ENCODE measurements at places on chromosomes 2 and 18.

DNA sequence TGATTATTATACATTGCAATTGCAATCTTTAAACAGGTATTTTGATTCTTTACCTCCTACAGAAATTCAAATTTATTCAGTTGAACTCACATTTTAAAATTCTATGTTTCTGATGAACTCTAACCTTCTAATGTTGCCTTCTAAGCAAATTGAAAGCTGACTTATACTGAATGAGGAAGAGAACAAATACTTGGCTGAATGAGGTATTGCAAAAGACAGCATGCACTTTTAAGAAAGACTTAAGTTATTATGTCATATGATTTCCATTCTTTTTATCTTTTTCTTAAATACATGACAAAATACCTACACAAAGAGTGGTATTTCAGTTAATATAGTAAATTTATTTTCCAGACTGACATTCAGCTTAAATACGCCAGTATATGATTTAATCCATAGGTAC is 64.7 kb downstream of the FAM228A start:
- DNase-seq, result no peak

- peak; percentile 74 for DNase-seq
Observed at GRCh38 chr2:152410165-152410597, 75.2 kb downstream of the FMNL2 start.

- DNase-seq, result no peak
Observed at GRCh38 chr2:204770735-204771134, 225.5 kb downstream of the PARD3B start.

- no peak for DNase-seq
Observed at GRCh38 chr18:79742076-79742475, 55.7 kb upstream of the KCNG2 start.

DNA sequence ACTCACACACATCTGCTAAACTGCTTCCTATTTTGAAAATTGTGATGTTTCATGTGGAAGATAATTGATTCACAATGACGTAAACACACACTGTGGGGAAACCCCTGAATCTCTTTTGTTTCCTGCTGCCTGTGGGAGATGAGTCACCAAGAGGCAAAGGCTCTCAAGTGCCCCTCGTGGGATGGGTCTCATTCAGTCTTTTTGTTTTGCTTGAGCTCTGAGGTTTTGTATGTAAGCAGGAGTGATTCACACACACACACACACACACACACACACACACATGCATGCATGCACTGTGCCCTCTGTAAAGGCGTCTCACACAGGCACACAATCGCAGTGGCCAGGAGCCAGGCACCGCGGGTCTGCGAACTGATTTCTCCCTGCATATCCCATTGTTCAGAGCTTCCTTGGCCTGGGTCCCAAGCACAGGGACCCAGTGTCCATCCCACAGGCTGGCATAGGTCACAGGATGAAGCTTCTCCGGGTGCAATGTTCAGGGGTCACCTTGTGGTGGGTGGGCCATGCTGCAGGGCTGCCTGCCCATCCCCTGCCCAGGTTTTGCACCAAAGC is 12.1 kb upstream of the ARHGEF4 start:
- DNase-seq, result peak; percentile 48

DNA sequence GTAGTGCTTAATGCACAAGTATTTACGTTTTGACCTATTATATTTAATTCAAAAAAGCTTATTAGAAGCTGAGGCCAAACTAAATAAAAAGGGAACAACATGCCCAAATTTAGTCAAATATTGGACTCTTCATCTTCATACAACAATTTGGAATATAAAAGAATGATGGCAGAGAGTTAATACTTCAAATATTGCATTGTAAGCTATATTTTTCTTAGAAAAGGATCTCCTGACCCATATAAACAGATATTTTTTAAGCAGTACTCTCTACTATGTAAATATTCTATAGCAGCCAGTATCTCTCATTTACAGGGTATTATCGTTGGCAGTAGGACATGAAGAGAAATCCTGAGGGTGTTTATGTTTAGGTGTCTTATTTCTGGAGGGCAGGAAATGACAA is 531.2 kb downstream of the NYAP2 start:
- DNase-seq, result peak; percentile 3

DNA sequence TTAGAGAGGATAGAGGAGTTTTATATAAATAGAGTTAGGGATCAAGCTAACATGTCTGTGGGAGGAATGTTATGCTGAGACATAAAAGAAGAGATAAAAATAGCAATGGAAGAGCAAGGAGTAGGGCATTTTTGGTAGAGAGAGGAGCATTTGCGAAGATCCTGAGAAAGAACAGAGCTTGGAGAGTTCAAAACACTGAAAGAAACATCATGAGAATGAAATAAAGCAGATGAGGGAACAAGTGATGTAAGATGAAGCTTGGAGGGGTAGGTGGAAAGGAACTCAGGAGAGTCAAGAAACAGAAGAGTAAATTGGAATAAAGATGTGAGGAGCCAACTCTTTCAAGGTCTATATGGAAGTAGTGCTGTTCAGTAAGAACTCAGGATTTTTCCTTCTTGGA is 308.6 kb downstream of the PARD3B start:
- no peak for DNase-seq

- DNase-seq, result peak; percentile 82
Observed at GRCh38 chr2:42128721-42129486, 40.2 kb upstream of the EML4 start.

DNA sequence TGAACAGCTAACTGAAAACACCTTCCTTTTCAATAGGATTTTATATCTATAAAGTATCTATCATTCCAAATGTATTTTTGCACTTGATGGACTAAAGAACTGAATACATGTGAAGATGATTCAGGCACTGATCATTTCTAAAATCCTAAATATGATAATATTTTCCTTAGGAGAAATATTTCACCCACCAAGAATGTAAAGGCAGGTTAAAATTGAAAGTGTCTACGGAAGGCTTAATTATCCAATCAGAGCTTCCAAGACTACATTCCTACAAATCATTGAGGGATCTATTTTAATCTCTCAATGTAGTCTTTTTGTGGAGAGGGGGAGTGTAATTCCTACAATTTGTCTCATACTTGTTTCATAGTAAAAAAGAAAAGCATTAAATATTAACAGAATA is 3.6 kb downstream of the GALNT3 start:
- no peak for DNase-seq

- DNase-seq, result no peak
Observed at GRCh38 chr18:72542342-72542741, 1.8 kb downstream of the CBLN2 start.

- DNase-seq, result no peak
Observed at GRCh38 chr2:65378290-65378689, 54.1 kb downstream of the SPRED2 start.

DNA sequence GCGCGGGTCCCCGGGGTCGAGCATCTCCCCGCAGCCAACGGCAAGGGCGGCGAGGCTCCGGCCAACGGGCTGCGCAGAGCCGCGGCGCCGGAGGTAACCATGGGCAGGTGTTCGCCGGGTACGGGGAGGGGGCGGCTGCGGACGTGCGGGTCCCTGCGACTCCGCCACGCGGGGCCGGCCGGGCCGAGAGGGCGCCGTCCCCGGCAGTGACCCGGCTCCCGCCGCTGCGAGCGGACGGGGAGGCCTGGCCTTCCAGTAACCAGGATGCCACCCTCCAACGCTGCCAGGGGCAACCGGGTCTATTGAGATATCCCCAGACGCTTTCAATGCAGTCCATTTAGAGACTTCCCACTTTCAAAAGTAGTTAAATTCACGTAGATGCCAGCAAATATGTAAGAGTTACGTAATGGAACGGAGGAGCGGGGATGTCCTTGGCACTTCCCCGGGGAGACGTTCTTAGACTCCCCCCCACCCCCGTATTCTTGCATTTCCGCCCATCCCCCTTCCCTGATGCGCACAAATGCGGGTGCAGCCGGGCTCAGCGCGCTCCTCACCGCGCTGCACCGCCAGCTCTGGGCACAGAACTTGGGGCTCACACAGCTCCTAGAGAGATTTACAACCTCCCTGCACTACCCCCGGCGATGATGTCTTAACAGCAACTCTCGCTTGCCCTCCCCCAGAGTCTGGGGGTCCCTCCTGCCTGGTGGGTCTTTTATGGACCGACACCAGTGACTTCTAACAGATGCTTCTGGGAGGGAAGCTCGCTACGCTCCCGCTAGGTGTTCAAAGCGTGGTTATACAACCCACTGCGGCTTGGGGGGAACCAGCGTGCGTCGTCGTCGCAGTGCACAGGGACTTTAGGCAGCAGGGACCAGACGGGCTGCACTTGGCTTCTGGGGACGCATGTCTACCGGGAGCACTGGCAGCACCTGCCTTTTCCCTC is 657 bp downstream of the SGPP2 start:
- DNase-seq, result no peak

DNA sequence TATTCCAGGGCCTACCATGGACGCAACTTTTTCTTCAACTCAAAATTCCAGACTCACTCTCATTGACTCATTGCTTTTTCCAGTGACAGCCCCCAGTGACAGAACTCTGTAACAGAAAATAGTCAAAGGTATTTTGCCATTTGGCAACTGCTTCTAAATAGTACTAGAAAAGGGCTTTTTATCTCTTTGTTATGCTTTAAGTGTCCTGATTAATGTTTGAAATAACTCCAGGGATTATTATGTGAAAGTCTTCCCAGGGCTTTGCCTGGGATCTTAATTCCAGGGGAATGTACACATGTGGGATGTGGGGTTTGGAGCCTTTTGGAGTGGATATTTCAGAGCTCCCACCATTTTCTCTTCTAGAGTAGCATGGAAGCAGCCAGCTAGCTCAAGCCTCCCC is 198.8 kb downstream of the KCNS3 start:
- DNase-seq, result no peak

- DNase-seq, result no peak
Observed at GRCh38 chr18:11714244-11714918, 25.3 kb downstream of the GNAL start.

DNA sequence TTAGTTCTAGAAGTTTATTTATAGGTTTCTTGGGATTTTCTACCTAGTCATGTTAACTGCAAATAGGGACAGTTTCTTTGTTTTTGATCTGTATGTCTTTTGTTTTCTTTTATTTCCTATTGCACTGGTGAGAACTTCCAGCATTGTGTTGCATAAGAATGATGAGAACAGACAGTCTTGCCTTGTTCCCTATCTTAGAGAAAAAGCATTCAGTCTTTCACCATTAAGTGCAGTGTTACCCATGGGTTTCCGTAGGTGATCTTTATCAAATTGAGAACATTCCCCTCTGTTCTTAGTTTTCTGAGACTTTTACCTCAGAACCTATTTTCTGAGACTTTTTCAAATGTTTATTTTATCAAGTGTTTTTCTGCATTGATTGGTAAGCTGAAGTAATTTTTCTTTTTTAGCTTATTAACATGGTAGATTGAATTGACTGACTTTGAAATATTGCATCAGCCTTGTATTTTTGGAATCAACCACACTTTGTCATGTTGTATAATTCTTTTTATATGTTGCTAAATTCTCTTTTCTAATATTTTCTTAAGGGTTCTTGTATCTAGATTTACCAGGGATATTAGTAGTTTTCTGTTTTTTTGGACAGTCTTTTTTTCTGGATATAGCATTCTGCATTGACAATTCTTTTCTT is 17.2 kb downstream of the MFSD6 start:
- no peak for DNase-seq

DNA sequence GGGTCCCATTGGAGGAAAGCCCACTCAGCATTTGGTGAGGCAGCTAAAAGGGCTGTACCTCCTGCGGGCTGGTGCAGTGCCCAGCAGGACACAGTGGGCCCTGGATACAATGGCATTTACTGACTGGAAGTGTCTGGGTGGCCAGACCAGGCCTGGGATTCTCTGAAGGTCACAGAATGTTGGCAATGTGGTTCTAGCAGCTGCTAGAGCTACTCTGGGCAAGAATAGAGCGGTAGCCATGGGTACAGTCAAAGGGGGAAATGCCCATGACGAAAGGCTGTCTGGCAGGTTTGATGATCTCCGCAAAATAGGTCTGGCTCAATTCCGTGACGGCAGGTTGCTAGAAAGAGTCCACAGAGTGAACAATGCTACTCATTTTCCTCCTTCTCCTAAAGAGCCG is 241.8 kb downstream of the AFF3 start:
- DNase-seq, result no peak

GRCh38 chr2:155115846-155116245 is 417.4 kb downstream of the KCNJ3 start:
- no peak for DNase-seq

- DNase-seq, result no peak
Observed at GRCh38 chr2:207078186-207078798, 87.5 kb downstream of the KLF7 start.

- DNase-seq, result no peak
Observed at GRCh38 chr18:9619545-9619944, 5.2 kb upstream of the PPP4R1 start.

GRCh38 chr18:62976227-62976626 is 260.9 kb downstream of the PHLPP1 start:
- DNase-seq, result no peak

DNA sequence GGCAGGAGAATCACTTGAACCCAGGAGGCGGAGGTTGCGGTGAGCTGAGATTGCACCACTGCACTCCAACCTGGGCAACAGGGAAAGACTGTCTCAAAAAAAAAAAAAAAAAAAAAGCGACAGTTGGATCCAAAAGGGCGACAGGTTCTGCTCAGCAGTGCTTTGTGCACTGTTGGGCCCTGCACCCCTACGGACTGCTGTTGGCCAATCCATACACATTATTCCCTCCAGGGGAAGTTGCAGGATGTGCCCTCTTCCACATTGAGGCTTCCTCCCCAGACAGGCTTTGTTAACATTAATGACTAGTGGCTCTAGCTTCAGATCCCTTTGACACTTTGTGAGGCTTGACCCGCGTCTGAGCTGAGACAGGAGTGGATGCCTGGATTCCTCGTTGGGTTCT is 9.4 kb downstream of the NT5DC4 start:
- no peak for DNase-seq

GRCh38 chr2:161415034-161415986 is 787 bp upstream of the TBR1 start:
- no peak for DNase-seq

DNA sequence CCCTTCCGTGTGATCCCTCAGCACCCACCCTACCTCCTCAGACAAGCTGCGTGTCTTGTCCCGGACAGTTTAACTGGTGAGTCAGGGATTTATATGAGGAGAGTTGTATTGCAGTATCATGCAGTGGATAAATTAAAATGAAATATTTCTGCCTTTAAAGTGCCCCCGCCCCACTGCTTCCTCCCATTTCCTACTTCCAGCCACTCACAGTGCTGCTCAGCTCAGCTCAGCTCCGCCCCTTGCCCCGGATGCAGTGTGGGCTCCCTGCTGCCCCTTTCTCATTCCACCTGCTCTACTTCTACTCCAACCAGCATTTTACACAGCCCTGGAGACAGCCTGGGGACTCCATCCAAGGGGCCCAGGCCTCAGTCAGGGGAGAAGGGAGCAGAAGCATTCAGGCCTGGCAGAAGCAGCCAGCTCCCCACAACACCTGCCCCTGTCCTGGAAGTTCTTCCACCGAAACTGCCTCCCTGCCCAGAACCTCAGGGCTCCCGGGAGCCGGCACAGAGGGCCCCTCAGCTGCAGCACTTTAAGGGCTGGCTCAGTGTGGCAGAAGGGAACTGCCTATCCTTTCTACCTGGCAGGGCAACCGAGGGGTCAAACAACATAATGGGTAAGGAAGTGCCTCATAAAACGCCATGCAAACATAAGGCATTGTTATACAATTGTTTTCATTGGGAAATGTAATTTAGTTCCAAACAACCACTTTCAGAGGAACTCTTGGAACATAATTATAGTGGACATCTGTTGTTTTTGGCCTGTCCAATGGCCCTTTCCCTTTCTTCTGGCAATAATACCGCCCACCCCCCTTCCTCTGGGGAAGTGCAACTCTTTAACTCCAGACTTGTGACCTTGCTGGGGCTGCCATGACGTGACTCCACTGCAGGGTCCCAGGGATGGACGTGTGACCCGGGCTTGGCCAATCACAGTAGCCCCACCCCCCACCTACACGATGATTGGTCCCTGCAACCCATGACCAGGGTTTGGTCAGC is 102.3 kb downstream of the LIPG start:
- DNase-seq, result peak; percentile 31

Data from foreskin fibroblast (primary cell).